ENCODE measurements at places on chromosomes 16 and 17.

- DNase-seq, result no peak
Observed at GRCh38 chr17:41602524-41602923, 10.0 kb downstream of the KRT16 start.

GRCh38 chr17:3019761-3020160, 43.6 kb downstream of the OR1D5 start:
- no peak for DNase-seq

DNA sequence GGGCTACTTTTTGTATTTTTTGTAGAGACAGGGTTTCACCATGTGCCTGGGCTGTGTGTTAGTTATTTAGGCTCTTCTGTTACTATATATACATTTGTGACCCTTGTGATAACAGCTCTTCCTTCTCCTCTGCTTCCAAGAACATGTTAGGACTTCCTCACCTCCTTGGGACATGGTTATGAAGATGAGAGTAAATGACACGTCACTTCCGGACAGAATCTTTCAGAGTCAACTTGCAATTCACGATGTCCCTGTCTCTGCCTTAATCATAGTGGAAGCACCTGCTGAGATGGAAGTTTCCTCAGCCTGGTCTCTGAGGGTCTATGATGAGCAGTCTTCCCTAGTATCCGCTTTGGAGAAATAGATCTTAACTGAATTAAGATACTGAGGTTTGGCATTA, 42.9 kb downstream of the CCDC42 start:
- no peak for DNase-seq

- no peak for DNase-seq
Observed at GRCh38 chr17:28956112-28956511, 4.8 kb upstream of the PHF12 start.

GRCh38 chr16:14151256-14152030, 80.3 kb downstream of the MRTFB start:
- DNase-seq, result no peak

- DNase-seq, result no peak
Observed at GRCh38 chr17:14123619-14124278, 54.4 kb downstream of the COX10 start.

DNA sequence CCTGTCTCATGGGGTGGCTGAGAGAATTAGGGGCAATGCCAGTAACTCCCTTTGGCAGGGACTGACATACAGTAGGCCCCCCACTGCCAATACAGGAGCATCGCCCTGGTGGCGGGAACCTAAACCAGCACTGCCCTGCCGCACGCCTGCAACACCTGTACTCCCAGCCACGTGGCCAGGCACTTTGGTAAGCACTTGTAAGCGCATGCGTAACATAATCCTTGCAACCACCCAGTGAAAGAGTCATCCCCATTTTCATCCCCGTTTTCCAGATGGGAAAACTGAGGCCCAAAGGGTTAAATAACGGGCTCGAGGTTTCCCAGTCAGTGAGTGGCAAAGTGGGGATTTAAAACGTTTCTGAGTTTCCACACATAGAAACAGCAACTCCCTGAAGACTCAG, 17.5 kb downstream of the SCN4A start:
- no peak for DNase-seq

Measured in T-helper 2 cell treated with Interferon-gamma antibody and Interleukin-4, amounts not matched to agents 5 μg/mL and 100 μg/mL, for 36 hours (primary cell).